ENCODE measurements at places on chromosomes 13 and 19. TPM values are rescaled to one million over a fixed set of nuclear protein-coding genes. Genes with fewer than 3 reads are reported as not detected.

- peak; percentile 75 for DNase-seq
Measured at GRCh38 chr19:17784201-17785008, 10.5 kb upstream of the B3GNT3 start.

PLK5 gene
- not detected for total RNA-seq

GRCh38 chr13:78659732-78660494 lies 958 bp upstream of the OBI1 start:
- DNase-seq, result no peak

DNA sequence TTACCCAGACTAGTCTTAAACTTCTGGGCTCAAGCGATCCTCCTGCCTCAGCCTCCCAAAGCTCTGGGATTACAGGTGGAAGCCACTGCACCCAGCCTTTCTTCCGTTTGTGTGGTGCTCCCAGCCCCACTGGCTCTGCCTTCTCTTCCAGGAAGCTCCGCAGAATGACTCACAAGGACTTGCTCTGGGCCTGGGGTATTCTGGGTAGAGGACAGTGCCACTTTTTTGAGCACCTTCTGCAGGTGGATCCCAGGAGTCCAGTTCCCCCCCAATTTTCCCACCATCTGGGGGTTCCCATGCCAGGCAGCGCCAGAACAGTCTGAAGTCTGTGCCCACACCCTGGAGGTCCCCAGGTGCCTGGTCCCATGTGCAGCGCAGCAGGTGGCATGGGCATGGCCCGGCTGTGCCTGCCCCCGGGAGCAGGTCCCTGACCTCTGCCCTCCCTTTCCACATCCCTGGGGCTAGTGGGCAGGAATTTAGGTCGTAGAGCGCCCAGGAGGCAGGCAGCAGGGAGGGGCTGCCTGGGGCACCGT lies 1.6 kb downstream of the REEP6 start:
- DNase-seq, result no peak

All from upper lobe of right lung (tissue), 1 donor.